ENCODE measurements at places on chromosomes 5 and 9. TPM values are rescaled to one million over a fixed set of nuclear protein-coding genes. Genes with fewer than 3 reads are reported as not detected.

TMC1 gene
- total RNA-seq = not detected

GCNT1 gene
- 7.3 TPM for total RNA-seq

DNA sequence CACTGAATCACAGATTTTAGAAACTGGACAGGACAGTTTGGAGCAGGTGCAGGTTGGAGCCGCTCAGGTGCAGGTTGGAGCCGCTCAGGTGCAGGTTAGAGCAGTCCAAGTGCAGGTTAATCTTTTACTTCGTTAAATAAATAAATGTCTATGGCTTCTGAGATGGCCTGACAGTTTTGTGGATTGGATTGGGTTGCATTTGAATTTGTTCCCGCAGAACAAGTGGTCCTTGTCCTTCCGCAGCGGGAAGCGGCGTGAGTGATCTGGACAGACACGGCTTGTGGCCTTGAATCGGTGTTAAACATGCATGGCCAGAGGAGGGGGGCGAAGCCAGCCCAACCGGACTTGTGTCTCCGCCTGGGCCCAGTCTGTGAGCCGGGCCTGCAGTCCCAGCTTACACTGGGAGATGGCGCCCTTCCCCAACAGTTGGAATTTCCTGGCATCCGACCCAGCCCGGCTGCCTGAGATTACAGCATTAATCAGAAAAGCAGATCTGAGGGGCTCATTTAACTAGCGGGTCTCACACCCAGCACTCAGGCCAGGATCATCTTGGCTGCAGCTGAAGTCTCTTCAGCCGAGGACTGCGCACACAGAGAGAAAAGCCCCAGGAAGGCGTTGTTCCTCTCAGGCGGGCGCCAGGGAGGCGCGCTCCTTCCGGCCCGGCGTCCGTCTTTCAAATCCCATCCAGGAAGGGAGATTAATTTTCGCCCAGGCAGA lies 1.5 kb upstream of the OLFM1 start:
- H3K27me3 ChIP-seq = no peaks in the 10 kb centered on the region
- no peaks in the 10 kb centered on the region for H3K36me3 ChIP-seq
- H3K4me3 ChIP-seq = no peak overlapping the region
- peaks cover 50% of the 10 kb centered on the region for H3K4me1 ChIP-seq
- H3K27ac ChIP-seq = peak overlapping the region; percentile 14

GRCh38 chr5:171609806-171610452 lies 175.7 kb upstream of the SMIM23 start:
- H3K4me1 ChIP-seq = no peaks in the 10 kb centered on the region
- no peak overlapping the region for H3K4me3 ChIP-seq
- no peaks in the 10 kb centered on the region for H3K36me3 ChIP-seq
- no peak for DNase-seq
- no peak overlapping the region for H3K27ac ChIP-seq

GRCh38 chr9:125889112-125889475 lies 141.9 kb downstream of the PBX3 start:
- DNase-seq = no peak
- peak overlapping the region; percentile 73 for H3K27ac ChIP-seq
- peaks cover 25% of the 10 kb centered on the region for H3K4me1 ChIP-seq
- H3K27me3 ChIP-seq = no peaks in the 10 kb centered on the region
- no peak overlapping the region for H3K4me3 ChIP-seq
- H3K36me3 ChIP-seq = no peaks in the 10 kb centered on the region

- no peaks in the 10 kb centered on the region for H3K27me3 ChIP-seq
- no peak overlapping the region for H3K27ac ChIP-seq
- no peak overlapping the region for H3K4me3 ChIP-seq
- no peaks in the 10 kb centered on the region for H3K4me1 ChIP-seq
- no peak for DNase-seq
- H3K36me3 ChIP-seq = no peaks in the 10 kb centered on the region
Measured at GRCh38 chr5:98535901-98536300, 237.6 kb upstream of the RGMB start.

Measured in body of pancreas (tissue), 4 donors.